Activated T-helper 1 cell treated with anti-CD3 and anti-CD28 coated beads, Interleukin-12 subunit alpha, Interleukin-12 subunit beta, Interleukin-2, Interleukin-4 antibody, amounts not matched to agents 30 ng/mL and 10 ng/mL and 1 ng/mL, durations not matched to agents 14 hours and 24 hours and 36 hours (primary cell): ENCODE measurements at places on chromosomes 1 and 21. TPM values are rescaled to one million over a fixed set of nuclear protein-coding genes. Genes with fewer than 3 reads are reported as not detected.

DNA sequence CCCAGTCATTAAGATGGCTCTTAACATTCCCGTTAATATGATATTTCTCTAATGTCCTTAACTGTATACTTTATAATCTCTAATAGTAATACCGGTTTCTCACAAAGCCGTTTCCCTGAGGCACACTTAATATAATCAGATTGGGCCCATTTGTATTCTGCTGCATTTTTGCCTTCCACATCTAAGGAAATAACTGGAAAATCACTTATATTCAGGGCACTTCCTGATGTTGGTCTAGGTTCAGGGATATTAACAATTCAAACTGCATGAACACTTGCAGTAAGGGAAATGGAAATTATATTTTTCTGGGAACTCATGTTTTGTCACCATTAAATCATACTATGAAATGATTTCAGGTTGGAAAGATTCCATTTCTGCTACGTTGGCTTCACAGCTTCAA lies 119.8 kb downstream of the TPR start:
- H3K36me3 ChIP-seq: no peaks in the 10 kb centered on the region
- H3K4me3 ChIP-seq: no peak overlapping the region
- H3K27me3 ChIP-seq: peaks cover 27% of the 10 kb centered on the region
- no peak overlapping the region for H3K27ac ChIP-seq
- DNase-seq: no peak

FCER1A gene
- total RNA-seq: not detected in 2 replicates

- no peaks in the 10 kb centered on the region for H3K36me3 ChIP-seq
- H3K27me3 ChIP-seq: peaks cover 4% of the 10 kb centered on the region
- peak; percentile 8 for DNase-seq
Measured at GRCh38 chr1:2466958-2467554, 9.0 kb upstream of the PLCH2 start.

GRCh38 chr21:16372586-16372985 lies 642.8 kb downstream of the USP25 start:
- H3K4me1 ChIP-seq: no peaks in the 10 kb centered on the region
- no peaks in the 10 kb centered on the region for H3K36me3 ChIP-seq
- no peak overlapping the region for H3K27ac ChIP-seq
- no peak for DNase-seq
- no peak overlapping the region for H3K4me3 ChIP-seq

LORICRIN gene
- total RNA-seq: not detected in 2 replicates

DNA sequence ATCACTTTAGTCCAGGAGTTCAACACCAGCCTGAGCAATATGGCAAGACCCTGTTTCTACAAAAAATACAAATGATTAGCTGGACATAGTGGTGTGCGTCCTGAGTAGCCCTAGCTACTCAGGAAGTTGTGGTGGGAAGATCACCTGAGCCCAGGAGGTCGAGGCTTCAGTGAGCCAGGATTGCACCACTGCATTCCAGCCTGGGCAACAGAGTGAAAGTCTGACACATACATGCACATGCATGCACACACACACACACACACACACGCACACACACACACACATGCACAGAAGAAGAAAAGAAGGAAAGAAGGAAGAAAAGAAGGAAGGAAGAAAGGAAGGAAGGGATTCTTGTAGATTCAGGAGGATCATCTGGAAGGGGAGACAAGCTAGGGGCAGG lies 104.4 kb upstream of the USP25 start:
- H3K4me1 ChIP-seq: no peaks in the 10 kb centered on the region
- H3K27me3 ChIP-seq: no peaks in the 10 kb centered on the region
- DNase-seq: no peak
- no peak overlapping the region for H3K27ac ChIP-seq
- no peak overlapping the region for H3K4me3 ChIP-seq
- H3K36me3 ChIP-seq: no peaks in the 10 kb centered on the region

GRCh38 chr1:157882580-157882979 lies 41.0 kb upstream of the CD5L start:
- no peak overlapping the region for H3K4me3 ChIP-seq
- H3K27me3 ChIP-seq: peaks cover 2% of the 10 kb centered on the region
- DNase-seq: no peak
- no peak overlapping the region for H3K27ac ChIP-seq
- no peaks in the 10 kb centered on the region for H3K36me3 ChIP-seq
